ENCODE measurements at places on chromosomes 3 and 15.

- DNase-seq = no peak
Observed at GRCh38 chr15:40594429-40594836, 384 bp downstream of the KNL1 start.

DNA sequence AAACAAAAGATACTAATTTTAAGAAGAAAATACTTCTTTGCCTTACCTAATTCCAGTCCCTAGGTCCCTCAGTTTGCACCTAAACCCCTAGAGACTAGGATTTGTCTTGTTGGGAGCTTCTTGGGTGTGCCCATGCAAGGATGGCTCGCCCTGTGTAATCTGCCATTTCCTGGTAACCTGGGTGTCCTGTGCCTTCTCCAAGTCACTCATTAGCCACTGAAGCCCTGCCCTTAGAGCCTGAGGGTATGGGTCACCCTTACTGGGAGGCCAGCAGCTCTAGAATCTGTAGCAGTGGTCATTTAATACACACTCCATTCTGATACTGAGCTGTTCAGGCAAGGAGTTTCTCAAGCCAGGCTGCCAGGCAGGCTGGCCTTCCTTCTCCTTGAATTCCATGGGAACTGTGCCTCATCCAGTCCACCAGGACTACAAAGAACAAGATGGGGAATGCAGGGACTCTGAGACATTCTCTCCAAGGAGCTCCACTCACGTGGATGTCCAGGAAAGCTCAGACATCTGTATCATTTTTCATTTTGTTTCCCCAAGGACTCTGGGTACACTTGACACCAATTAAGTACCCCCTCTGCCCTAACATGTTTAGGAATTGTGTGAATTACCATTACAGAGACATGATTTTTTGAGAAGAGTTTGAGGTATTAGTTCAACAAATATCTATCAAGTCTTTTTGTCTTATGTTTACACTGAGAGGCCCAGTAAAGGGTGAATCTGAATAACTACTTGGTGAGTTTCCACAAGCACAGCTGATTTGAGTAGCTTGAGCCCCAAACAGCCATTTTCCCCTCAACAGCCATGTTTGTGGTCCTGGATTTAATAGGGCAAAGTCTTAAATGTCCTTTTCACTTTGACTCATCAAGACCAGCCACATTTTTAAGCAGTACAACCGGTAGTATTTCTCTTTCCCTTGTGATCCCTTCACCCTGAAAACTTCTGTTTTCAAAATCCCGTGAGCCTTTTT is 52.6 kb downstream of the ARNT2 start:
- no peak for DNase-seq

DNA sequence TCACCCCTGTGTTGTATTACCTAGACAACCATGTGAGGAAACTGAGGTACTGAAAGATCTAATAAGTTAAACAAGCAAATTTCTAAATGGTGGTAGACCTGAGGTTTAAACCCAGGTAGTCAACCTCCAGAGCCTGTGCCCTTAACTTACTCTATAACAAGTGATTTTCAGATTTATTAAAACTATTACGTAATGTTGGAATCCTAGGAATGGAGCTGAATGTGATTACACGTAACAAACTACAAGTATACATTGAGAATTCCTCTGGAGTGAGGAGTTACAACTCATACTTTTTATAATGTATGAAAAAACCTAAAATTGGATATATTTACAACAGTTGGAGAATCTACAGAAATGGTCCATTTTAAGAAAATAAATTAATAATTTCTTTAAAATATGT is 18.0 kb downstream of the FAM98B start:
- DNase-seq = no peak

- no peak for DNase-seq
Observed at GRCh38 chr15:57730876-57731275, 24.4 kb downstream of the POLR2M start.

- no peak for DNase-seq
Observed at GRCh38 chr3:175121225-175121624, 262.1 kb downstream of the NAALADL2 start.

All from central memory CD4-positive, alpha-beta T cell (primary cell).